ENCODE measurements at places on chromosomes 2 and 18. TPM values are rescaled to one million over a fixed set of nuclear protein-coding genes. Genes with fewer than 3 reads are reported as not detected.

STON1 gene
- total RNA-seq: 42.1 TPM

TFCP2L1 gene
- total RNA-seq: not detected

GRCh38 chr2:138564586-138565229, 63.1 kb downstream of the SPOPL start:
- H3K27ac ChIP-seq: no peak overlapping the region
- DNase-seq: no peak
- H3K4me3 ChIP-seq: no peak overlapping the region
- no peaks in the 10 kb centered on the region for H3K36me3 ChIP-seq

DNA sequence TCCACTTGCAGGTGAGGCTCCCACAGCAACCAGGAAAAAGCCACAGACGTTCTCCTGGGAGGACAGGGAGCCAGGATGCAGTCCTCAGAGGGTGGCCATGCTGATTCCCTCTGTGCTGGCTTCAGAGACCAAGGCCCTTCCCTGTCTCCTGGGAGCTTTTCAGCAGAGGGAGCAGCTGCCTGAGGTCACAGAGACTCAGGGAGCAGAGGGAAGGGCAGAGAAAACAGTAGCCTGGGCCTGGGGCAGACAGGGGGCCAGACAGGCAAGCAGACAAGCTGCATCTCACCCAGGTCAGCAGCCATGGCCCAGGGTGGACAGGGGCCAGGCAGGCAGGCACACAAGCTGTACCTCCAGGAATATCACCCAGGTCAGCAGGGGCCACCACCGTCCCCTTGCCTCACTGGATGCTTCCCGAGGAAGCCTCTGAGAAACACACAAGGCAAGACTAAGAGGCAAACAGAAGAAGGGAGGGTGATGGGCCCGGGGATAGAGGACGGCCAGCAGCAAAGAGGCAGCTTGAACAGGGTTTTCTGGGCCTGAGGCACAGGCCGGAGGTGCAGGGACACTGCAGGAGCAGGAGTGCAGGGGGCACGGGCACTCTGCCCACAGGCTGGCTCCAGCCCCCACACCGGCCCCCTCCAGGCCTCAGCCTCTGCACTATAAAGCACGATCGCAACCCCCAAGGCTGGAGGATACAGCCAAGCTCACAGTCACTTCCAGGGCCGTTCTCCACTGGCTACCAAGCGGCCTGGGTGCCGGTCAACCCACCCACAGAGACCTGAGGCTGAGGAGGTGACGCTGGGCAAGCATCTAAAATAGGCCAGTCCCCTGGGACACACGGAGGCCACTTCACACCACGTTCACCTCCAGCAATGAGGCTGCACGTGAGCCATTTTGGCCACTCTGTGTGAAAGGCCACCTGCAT, 6.1 kb downstream of the SLC66A2 start:
- no peak overlapping the region for H3K4me3 ChIP-seq
- no peak for DNase-seq
- H3K4me1 ChIP-seq: peaks cover 19% of the 10 kb centered on the region
- no peak overlapping the region for H3K27ac ChIP-seq

DNA sequence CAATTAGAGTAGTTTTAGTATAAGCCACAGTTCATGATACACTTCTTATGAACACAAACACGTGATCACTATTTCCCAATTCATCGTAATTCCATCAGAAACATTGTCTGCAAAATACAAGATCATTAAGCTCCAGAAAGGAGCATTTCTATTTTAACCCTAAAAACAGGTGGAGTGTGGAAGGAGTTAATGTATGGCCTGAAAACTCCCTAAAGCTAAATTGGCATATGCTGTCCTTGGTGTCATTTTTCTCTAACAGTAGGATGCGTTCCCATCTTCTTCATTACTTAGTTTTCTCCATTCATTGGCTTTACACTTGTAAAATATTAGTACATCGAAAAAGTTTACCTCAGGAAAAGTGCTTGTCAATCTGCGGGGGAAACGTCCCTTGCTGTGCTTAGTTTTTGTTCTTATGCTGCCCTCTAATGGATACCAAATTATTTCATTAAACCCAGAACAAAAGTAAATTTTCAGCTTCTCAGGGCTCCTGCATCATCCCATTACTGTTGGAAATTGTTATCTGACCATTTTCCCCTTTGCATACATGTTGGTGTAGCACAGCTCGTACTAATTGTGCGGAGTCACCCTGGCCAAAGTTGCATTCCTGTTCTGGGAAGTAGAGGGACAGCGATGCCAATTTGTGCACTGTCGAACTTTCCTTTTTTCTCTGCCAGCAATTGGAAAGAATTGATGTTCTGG, 153.4 kb downstream of the GPD2 start:
- H3K36me3 ChIP-seq: no peaks in the 10 kb centered on the region
- H3K27me3 ChIP-seq: no peaks in the 10 kb centered on the region
- H3K4me1 ChIP-seq: no peaks in the 10 kb centered on the region
- DNase-seq: no peak

- H3K4me3 ChIP-seq: no peak overlapping the region
- H3K27me3 ChIP-seq: no peaks in the 10 kb centered on the region
- no peak overlapping the region for H3K27ac ChIP-seq
- no peaks in the 10 kb centered on the region for H3K4me1 ChIP-seq
- no peaks in the 10 kb centered on the region for H3K36me3 ChIP-seq
- no peak for DNase-seq
Measured at GRCh38 chr2:74812787-74813590, 20.9 kb upstream of the HK2 start.

Measured in ovary (tissue), 10 donors.